Esophagus squamous epithelium (tissue), 5 donors: ENCODE measurements at places on chromosomes 5 and 9. TPM values are rescaled to one million over a fixed set of nuclear protein-coding genes. Genes with fewer than 3 reads are reported as not detected.
A peak's percentile ranks its signal among the peaks of the same experiment; 100 is the strongest.

DNA sequence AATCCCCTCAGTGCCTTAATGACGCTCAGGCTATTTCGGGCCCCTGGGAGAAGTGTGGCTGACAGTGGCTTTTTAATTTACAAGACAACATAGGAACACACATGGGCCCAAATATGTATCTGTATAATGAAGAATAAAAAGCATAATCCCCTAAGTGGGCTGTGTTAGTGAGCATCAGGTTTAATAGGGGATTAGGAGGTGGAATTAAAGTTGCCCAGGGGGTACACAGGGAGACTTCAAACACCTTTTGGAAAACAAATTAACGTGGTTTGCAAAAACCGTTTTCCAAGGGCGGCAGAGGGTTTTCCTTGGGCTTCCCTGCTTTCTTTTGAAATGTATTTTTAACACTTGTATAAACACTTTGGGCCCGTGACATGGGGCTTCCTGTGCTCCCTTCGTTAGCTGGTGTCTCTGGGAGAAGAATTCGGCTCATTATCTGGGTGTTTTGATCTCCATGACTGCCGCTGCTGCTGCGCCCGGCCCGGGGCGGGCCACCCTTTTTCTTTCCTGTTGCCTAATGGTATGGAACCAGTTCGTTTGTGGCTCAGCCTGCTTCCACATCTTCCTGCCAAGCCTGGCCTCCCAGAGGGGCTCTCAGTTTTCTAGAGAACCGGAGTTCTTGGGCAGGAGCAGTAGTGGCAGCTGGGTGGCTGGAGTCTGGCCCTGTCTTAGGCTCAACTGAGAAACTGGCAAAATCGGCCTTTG lies 173.0 kb downstream of the MACROH2A1 start:
- peaks cover 45% of the 10 kb centered on the region for H3K4me1 ChIP-seq
- no peak for DNase-seq
- no peak overlapping the region for H3K4me3 ChIP-seq
- H3K36me3 ChIP-seq = no peaks in the 10 kb centered on the region
- peak overlapping the region; percentile 90 for H3K27ac ChIP-seq

TOR4A gene
- total RNA-seq = 8.8 TPM

DNA sequence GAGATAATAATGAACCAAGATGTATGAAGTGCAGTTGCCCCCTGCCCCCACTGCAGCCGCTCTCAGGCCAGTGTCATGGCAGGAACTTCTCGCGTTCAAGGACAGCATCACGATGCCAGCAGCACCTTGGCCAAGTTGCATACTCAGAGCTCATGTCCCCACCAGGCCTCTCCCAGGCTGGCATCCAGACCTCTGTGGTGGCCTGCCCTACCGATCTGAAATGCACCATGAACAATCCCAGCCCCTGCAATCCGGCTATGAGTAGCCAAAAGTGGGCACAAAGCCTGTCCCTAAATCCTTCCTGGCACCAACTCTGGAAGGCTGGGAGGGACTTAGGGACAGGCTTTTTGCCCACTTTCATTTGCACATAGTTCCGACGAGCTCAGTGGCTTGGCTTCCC lies 140.9 kb downstream of the PAX5 start:
- no peaks in the 10 kb centered on the region for H3K36me3 ChIP-seq
- no peak overlapping the region for H3K27ac ChIP-seq
- no peaks in the 10 kb centered on the region for H3K27me3 ChIP-seq
- no peaks in the 10 kb centered on the region for H3K4me1 ChIP-seq
- no peak for DNase-seq

HAVCR1 gene
- total RNA-seq = not detected

DNA sequence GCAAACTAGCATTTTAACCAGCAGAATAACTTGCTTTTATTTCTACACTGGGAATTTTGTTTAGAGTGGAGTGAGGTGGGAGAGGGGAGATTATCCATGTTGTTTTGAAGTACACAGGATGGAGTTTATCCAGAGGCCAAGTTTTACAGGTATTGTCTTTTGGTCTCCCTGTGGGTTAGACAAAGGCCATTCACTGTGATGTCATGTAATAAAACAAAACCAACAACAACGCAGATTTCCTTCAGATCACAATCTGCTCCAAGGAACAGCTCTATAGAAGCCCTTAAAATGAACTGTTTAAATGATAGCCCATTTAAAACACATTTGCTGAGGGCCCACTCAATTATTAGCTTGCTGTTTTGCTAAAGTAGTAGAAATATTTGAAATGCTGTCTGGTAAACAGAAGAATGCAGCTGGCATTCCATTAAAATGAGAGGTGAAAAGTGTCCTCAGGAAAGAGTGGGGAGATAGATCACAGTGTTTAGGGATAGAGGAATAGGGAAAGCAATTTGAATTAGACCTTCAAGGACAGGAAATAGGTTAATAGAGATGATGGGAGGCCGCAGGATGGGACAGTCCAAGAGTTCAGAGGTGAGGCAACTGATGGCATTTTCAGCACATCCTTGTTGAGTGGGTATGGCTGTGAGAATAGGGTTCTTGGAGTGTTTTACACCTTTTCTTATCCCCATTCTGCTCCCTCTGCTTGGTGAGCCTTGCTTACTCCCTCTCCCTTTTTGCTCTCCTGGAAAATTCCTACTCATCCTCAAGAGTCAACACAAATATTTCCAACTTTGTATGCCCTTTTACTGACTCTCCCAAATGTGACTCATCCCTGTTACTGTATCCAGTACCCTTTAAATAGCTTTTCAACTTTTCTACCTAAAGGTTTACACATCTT lies 140.1 kb upstream of the NR3C1 start:
- DNase-seq = no peak
- no peak overlapping the region for H3K27ac ChIP-seq
- no peaks in the 10 kb centered on the region for H3K4me1 ChIP-seq
- no peaks in the 10 kb centered on the region for H3K27me3 ChIP-seq
